ENCODE measurements at places on chromosomes 16 and 17.

DNA sequence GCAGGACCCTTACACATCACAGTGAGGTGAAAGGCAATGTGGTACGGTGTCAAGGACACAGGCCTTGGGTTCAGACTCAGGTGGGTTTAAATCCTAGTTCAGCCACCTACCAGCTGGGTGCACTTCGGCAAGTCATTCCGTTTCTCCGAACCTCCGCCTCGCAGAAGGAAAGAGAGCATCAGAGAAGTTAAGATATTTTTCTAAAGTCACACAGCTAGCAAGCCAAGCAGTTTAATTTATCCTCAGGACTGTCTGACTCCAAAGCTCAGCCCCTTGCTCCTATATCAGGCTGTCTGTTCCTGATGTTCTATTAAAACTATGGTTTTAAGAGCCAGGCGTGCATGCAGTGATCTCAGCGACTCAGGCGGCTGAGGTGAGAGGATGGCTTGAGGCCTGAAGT, 65.1 kb downstream of the GP2 start:
- no peak for DNase-seq

DNA sequence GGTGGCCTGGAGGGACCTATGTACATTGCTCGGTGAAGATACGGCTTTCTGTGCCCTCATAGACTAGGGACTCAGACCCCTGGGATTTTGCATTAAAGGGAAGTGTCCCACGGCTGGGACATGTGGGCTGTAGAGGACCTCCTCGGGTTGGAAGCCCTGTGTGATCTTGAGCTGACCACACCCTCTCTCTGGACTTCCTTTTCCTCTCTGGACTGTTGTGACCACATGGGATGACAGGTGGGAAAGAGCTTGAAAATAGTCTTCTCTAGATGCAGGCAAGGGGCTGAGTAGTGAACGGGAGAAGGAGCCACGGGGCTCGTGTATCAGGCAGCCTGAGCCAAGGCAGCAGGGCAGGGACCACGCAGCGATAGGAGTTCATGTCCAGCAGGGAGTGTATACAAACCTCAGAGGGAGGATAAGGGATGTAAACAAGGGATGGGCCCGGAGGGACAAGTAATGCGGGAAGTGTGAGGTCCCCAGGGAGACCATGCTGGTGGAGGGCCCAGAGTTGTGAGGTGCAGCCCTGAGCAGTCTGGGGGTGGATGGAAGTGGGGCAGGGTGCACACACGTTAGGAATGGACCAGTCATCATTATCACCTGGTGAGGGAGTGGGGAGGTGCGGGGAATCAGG, 4.5 kb upstream of the SLC4A1 start:
- no peak for DNase-seq

GRCh38 chr17:43308999-43309398, 75.2 kb upstream of the RNU2-1 start:
- DNase-seq: no peak

DNA sequence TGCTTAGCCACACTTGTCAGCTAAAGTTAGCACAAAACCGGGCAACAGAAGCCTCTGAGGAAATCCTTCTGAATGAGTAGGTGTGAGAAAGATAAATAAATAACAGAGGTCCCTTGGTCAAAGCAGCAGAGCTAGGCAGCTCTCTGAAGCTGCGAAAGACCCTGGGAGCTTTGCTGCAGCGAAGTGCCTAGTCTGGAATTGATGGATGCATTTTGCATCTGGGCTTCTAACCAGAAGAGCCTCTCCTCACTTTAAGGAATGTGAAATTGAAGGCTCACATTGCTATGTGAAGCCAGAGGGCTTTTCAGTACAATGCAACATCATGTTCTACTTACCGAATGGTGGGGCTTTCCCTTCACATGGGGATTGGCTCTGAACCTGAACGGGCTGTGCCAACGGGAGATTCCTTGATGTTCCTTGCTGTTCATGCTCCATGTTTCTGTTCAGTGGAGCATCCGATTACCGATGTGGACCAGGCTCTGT, 274.6 kb downstream of the HS3ST3B1 start:
- no peak for DNase-seq

- DNase-seq: no peak
Observed at GRCh38 chr17:73783945-73784603, 139.8 kb upstream of the SDK2 start.

GRCh38 chr17:31318851-31319661, 2.4 kb downstream of the EVI2A start:
- no peak for DNase-seq

DNA sequence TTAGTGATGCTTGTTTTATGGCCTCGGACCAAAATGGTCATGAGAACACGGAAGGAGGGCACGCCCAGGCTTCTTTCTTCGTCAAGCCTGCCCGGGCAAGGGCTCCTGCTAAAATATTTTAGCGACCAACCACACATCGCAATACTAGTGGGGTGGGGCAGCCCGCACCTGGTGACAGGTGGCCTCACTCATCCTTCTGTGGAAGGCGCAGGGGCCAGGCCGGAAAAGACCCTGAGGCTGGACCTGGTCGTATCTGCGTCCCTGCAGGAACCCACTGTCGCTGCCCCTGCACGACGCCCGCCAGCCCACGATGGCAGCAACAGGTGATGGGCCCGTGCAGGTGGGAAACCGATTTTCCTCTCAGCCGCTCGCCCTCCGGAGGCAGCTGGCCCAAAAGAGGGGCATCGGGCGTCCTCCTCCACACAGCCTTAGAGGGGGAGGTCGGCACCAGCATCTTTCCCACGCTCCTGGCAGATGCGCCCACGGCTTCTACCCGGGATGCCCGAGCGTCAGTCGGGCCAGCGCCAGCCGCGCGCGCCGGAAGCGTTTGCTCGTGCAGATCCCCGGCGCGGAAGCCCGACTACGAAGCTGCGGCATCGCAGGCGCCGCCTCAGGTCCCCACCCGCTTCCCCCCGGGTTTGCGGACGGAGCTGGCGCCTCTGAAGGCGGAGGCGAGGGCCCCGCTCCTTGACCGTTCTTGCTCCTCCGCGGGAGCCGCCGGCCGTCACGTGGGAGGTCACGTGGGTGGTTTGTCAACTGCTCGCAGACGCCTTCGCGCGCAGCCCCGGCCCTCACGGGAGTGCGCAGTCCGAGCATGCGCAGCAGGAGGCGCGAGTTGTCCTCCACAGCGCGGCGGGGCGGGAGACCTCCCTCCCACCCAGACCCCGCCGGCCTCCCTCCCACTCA, 22.8 kb upstream of the FOXK2 start:
- DNase-seq: peak; percentile 76

DNA sequence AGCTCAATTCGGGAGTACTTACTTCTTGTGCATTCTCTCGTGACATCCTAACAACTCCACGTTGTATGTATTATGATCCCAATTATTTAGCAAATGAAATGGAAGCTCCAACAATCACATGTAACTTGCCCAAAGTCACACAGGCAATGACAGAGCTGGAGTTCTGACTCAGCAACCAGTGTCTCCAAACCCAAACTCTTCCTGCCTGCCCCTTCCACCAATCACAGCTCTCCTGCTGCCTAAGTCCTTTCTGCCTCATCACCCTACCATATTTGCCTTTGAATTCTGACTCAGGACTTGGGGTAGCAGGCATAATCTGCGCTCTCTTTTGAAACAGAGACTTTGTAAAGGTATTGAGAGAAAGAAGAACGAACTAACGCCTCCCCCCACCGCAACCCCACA, 245.2 kb upstream of the MAF start:
- no peak for DNase-seq

GRCh38 chr17:14942526-14943190, 322.5 kb downstream of the PMP22 start:
- DNase-seq: no peak

DNA sequence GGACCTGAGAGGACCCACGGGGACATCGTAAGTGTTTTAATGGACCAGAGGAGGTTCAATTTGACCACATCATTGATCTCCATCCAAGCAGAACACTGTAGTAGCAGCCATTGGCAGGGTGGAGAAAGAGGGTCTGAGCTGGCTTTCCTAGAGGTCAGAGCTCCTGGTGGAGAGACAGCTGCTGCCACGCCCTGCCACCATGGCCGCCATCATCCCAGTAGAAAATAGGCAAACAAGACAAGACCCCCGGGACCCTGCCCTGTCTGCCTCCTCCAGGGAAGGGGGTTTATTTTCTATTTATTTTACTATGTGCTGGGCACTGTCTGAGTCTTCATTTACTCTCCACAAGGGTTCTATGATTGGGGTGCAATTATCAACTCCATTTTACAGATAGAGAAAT, 11.4 kb upstream of the ITGA3 start:
- DNase-seq: no peak

DNA sequence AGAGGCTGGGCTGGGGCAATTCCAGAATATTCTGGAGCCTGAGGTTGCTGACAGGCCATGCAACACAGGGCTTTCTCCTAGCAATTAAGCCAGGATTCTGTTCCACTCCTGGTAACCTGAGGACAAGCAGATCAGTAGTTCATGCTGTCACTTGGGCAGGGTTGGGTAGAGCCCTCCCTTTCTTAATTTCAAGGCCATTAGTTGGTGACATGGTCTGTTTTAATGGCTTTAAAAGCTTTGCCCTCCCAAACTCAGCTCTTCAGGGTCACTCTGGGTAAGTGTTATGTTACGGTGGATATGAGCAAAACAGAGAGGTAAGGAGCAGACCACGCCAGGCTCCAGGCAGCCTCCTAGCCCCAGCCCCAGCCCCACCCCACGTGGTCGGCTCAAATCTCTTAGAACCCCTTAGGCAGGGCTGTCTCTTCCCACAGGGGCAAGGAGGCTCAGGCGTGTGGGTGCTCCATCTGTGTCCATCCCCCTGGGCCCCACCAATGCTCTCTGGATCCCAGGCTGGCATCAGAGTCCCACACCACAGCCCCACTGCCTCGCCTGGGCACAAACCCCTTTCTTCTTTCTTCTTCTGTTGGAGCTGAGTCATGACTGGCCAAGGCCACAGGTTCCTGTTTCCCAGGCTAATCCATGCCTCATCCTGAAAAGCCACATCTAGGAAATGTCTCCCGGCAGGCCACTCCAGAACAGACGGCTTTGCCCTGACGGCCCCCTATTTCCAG, 27.5 kb downstream of the CEP295NL start:
- no peak for DNase-seq

GRCh38 chr16:56869513-56870275, 4.7 kb downstream of the SLC12A3 start:
- DNase-seq: no peak

GRCh38 chr17:7388856-7389255, 5.5 kb downstream of the PLSCR3 start:
- no peak for DNase-seq

GRCh38 chr17:57939797-57940196, 15.4 kb downstream of the CUEDC1 start:
- peak; percentile 53 for DNase-seq

DNA sequence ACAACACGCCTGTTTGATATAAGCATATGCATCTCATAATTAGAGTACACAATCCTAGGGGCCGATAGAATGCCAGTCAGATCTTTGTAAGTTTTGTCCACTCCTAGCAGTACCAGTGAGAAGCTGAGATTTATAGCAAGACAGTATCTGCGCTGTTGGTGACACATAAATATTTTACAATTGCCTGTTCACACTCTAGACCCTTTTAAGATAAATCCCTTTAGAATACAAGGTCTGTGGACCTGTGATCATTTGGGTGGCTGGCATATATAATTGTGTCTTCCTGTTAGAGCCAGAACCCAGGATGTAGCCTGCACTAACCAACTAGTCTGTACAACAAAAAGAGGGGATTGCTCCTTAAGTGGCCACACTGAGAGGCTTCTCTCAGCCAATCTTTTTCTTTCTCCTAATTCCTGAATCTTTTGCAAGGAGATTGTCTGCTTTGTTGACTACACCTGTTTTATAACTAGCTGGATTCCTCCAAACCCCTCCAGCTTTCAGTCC, 74.7 kb downstream of the WIPI1 start:
- DNase-seq: no peak

DNA sequence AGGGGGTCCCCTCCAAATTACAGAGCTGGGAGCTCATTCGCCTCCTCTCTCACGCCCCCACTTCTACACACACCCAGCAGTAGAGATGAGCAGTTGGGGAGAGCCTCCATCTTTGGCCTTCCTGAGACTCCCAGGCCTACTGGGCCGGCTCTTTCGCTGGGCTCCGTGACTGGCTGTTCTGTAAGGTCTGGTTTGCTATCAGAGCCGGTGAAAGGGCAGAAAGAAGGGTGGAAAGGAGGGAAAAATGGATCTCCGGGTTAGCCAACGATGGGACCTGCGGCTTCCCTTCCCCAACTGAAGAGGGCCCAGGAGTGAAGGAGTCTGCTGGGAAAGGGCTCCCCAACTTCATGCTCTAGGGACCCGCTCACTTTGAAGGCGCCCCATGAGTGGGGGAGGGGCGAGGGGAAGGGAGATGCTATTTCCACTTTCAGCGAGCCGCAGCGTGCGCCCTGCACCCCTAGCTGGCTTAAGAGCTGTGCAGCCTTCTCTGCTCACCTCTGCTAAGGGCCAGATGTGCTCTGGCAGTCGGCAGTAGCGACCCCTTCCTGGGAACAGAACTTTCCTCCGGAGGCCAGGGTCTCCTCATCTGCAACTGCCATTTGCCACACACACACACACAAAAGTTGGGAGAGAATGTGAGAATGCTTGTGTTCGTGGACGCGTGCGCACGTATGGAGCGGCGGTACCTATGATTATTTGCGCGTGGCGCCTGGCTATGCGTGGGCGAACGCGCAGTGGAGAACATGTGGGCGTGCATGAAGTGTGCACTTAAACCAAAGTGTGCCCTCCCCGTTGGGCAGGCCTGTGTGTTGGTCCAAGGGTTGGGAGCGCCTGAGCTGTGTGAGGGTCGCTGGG, 2.9 kb upstream of the FOXF1 start:
- DNase-seq: no peak

DNA sequence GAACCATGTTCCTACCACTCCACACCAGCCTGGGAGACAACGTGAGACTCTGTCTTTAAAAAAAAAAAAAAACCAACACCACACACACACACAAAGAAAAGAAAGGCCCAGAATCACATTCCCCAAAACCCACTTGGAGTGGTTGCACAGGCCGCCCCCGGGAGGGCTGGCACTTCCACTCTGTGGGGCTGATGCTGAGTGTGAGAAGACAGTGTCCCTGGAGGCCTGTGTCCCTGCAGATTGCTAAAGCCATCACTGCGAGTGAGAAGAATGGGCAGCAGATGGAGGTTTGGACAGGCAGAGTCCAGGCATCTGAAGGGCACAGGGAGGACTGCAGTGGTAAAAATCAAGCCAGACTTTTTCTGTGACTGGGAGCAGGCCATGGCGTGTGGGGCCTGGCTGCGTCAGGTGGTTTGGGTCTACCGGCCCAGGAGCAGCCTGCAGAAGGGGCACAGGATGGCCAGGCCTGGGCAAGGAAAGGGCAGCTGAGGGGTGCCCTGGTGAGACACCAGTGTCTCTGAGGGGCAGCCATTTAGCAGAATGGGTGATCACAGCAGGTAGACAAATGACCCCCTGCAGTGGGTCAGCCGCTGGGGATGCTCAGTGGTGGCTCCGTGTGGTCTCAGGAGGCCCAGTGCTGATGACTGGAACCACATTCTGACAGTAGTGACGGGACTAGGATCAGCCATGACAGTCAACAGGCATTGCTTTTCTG, 13.1 kb downstream of the CTRB2 start:
- DNase-seq: no peak

DNA sequence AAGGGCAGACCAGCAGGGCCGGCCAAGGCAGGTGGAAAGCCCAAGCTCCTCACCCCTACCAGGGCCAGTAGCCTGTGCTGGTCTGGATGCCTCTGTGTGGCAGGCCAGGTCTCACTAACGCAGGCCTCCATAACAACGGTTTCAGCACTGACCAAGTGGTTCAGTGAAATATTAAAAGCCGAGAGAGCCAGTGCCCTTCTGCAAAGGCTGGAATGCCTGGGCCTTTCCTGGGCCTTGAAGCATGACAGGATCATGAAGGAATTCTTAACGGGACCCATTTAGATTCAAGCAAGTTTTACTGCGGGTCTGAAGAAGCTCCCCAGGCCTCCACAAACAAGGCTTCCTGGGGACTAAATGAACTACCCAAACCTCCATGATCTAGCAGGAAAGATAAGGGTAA, 16.3 kb downstream of the ADAD2 start:
- DNase-seq: no peak
